ENCODE measurements at places on chromosomes 7 and 10. TPM values are rescaled to one million over a fixed set of nuclear protein-coding genes. Genes with fewer than 3 reads are reported as not detected.
A peak's percentile ranks its signal among the peaks of the same experiment; 100 is the strongest.

DNA sequence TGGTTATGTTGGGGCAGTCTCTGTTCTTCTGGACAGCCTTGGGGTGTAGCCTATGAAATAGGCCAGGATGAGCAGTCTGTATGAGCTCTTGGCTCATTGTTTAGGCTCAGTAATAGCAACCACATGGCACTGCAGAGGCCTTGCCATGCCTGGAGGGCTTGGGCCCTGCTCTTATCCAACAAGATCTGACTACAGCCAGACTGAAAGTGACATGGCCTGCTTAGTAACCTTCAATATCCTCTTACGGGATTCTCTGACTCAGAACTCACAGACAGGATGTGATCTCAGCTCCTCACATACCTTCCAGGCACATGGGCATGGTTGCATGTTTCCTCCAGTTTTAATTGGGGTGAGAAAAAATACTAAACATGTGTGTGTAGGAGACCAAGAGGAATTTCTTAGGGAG lies 289.3 kb downstream of the PTEN start:
- DNase-seq = no peak
- H3K4me1 ChIP-seq = no peaks in the 10 kb centered on the region
- no peaks in the 10 kb centered on the region for H3K27me3 ChIP-seq
- no peaks in the 10 kb centered on the region for H3K36me3 ChIP-seq
- H3K27ac ChIP-seq = no peak overlapping the region

GRCh38 chr7:137073571-137074325 lies 205.3 kb downstream of the CHRM2 start:
- no peaks in the 10 kb centered on the region for H3K4me1 ChIP-seq
- DNase-seq = no peak
- H3K27me3 ChIP-seq = no peaks in the 10 kb centered on the region
- no peaks in the 10 kb centered on the region for H3K36me3 ChIP-seq
- no peak overlapping the region for H3K4me3 ChIP-seq
- no peak overlapping the region for H3K27ac ChIP-seq

- H3K36me3 ChIP-seq = no peaks in the 10 kb centered on the region
- H3K27ac ChIP-seq = no peak overlapping the region
- no peak for DNase-seq
- no peaks in the 10 kb centered on the region for H3K4me1 ChIP-seq
Measured at GRCh38 chr10:83680470-83680891, 458.8 kb upstream of the GHITM start.

DNA sequence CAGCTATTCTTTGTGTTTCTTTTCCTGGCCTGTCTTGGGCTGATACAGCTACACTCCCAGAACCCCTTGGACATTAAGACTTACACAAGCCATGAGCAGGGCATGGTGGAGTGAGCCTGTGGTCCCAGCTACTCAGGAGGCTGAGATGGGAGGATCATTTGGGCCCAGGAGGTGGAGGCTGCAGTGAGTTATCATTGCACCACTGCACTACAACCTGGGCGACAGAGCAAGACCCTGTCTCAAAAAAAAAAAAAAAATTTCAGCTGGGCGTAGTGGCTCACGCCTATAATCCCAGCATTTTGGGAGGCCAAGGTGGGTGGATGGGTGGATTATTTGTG lies 13.6 kb upstream of the FOXK1 start:
- no peaks in the 10 kb centered on the region for H3K36me3 ChIP-seq
- no peaks in the 10 kb centered on the region for H3K4me1 ChIP-seq
- H3K27me3 ChIP-seq = no peaks in the 10 kb centered on the region
- H3K4me3 ChIP-seq = no peak overlapping the region
- H3K27ac ChIP-seq = no peak overlapping the region

- H3K27ac ChIP-seq = no peak overlapping the region
- H3K4me1 ChIP-seq = peaks cover 13% of the 10 kb centered on the region
- no peaks in the 10 kb centered on the region for H3K27me3 ChIP-seq
- no peaks in the 10 kb centered on the region for H3K36me3 ChIP-seq
Measured at GRCh38 chr7:43752411-43752810, 6.1 kb upstream of the BLVRA start.

DNA sequence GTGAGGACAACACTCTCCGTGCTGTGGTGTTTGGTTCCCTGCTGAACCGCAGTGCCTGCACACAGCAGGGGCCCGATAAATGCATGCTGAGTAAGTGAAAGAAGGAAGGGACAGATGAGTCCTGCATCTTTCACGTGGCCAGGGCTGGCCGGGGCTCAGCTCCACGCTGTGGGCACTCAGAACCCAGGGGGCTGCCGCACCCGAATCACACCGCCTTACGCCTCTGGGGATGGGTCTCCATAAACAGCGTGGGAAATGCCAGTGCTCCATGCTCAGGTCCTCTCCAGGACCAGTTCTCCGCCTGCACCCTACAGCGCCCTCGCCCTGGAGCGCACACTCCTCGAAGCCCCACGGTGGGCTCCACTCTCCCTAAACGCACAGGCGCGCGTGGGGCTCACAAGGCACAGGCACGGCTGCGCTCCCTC lies 38.1 kb downstream of the RASGEF1A start:
- DNase-seq = peak; percentile 22
- peaks cover 19% of the 10 kb centered on the region for H3K4me1 ChIP-seq
- no peak overlapping the region for H3K4me3 ChIP-seq
- peaks cover 22% of the 10 kb centered on the region for H3K27me3 ChIP-seq
- H3K36me3 ChIP-seq = no peaks in the 10 kb centered on the region

- H3K4me1 ChIP-seq = no peaks in the 10 kb centered on the region
- no peak for DNase-seq
- no peaks in the 10 kb centered on the region for H3K36me3 ChIP-seq
- H3K27ac ChIP-seq = no peak overlapping the region
Measured at GRCh38 chr7:70539617-70540016, 592.3 kb upstream of the GALNT17 start.

- no peak overlapping the region for H3K4me3 ChIP-seq
- H3K27ac ChIP-seq = peak overlapping the region; percentile 100
- peak; percentile 66 for DNase-seq
- peaks cover 40% of the 10 kb centered on the region for H3K36me3 ChIP-seq
- H3K27me3 ChIP-seq = no peaks in the 10 kb centered on the region
- H3K4me1 ChIP-seq = peaks cover 62% of the 10 kb centered on the region
Measured at GRCh38 chr10:3775696-3776551, 9.1 kb downstream of the KLF6 start.

GRCh38 chr7:143256932-143257331 lies 6.3 kb upstream of the GSTK1 start:
- no peak overlapping the region for H3K4me3 ChIP-seq
- H3K36me3 ChIP-seq = no peaks in the 10 kb centered on the region
- no peaks in the 10 kb centered on the region for H3K27me3 ChIP-seq
- no peaks in the 10 kb centered on the region for H3K4me1 ChIP-seq
- H3K27ac ChIP-seq = no peak overlapping the region
- no peak for DNase-seq

GRCh38 chr7:17530244-17530643 lies 231.8 kb downstream of the AHR start:
- no peaks in the 10 kb centered on the region for H3K27me3 ChIP-seq
- DNase-seq = no peak
- H3K27ac ChIP-seq = no peak overlapping the region
- no peaks in the 10 kb centered on the region for H3K36me3 ChIP-seq

GRCh38 chr10:129809841-129810240 lies 154.2 kb downstream of the EBF3 start:
- H3K27ac ChIP-seq = no peak overlapping the region
- no peaks in the 10 kb centered on the region for H3K27me3 ChIP-seq
- DNase-seq = no peak
- no peaks in the 10 kb centered on the region for H3K4me1 ChIP-seq

DNA sequence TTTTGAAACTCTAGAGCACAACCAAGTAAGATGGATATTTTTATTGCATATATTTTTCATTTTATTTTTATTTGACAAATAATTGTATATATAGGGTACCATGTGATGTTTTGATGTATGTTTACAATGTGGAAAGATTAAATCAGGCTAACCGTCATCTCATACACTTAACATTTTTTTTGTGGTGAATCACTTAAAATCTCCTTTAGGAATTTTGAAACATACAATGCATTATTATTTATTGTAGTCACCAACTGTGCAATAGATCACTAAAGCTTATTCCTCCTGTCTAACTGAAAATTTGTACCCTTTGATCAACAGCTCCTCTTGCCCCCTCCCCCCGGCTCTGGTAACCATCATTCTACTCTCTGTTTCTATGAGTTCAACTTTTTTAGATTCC lies 77.2 kb downstream of the DNAH11 start:
- no peaks in the 10 kb centered on the region for H3K27me3 ChIP-seq
- H3K4me3 ChIP-seq = no peak overlapping the region
- no peak for DNase-seq
- H3K36me3 ChIP-seq = no peaks in the 10 kb centered on the region
- no peaks in the 10 kb centered on the region for H3K4me1 ChIP-seq

DNA sequence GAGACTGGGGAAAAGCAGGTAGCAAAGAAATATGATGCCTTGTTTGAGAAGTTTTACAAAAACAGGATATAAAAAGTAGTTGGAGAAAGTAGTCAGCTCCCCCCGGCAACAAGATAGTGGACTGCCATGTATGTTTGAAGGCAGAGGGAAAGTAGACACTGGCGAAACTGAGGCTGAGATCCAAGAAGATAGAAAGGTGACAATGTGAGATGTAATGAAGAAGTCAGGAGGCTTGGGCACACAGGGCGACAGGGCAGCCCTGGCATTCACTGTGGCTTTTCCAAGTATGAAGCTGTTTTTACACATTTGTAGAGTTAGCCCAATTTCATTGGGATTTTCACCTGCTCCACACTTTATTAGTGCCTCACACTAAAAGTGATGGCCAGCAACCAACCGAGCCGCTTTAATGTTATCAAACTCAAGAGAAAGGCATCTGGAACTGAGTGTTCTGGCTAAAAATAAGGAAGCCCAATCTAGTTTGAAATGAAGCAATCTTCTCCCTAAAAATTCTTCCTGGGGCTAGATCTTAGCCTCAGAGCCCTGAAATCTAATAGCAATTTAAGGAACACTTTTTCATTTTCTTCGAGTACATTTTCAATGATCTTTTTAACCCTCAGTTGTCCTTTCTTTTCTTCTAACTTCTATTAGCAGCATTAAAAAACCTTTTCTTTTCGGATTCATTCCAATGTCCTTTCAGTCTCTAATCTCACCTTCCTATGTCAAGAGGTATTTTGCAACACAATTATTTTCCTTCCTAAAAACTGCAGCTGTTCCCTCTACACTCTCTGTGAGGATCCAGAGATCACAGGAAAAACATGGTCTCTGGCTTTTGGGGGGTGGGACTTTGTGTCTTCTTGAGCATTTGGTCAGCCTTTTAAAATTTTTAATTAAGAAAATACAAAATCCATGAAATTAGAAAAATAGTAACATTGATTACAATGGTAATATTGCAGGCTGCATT lies 108.0 kb downstream of the RNLS start:
- no peaks in the 10 kb centered on the region for H3K36me3 ChIP-seq
- no peaks in the 10 kb centered on the region for H3K27me3 ChIP-seq
- H3K4me3 ChIP-seq = no peak overlapping the region
- H3K27ac ChIP-seq = peak overlapping the region; percentile 57
- DNase-seq = no peak

GRCh38 chr10:116716381-116716780 lies 26.0 kb downstream of the HSPA12A start:
- H3K4me1 ChIP-seq = no peaks in the 10 kb centered on the region
- H3K27me3 ChIP-seq = no peaks in the 10 kb centered on the region
- no peak overlapping the region for H3K4me3 ChIP-seq
- H3K36me3 ChIP-seq = no peaks in the 10 kb centered on the region

DNA sequence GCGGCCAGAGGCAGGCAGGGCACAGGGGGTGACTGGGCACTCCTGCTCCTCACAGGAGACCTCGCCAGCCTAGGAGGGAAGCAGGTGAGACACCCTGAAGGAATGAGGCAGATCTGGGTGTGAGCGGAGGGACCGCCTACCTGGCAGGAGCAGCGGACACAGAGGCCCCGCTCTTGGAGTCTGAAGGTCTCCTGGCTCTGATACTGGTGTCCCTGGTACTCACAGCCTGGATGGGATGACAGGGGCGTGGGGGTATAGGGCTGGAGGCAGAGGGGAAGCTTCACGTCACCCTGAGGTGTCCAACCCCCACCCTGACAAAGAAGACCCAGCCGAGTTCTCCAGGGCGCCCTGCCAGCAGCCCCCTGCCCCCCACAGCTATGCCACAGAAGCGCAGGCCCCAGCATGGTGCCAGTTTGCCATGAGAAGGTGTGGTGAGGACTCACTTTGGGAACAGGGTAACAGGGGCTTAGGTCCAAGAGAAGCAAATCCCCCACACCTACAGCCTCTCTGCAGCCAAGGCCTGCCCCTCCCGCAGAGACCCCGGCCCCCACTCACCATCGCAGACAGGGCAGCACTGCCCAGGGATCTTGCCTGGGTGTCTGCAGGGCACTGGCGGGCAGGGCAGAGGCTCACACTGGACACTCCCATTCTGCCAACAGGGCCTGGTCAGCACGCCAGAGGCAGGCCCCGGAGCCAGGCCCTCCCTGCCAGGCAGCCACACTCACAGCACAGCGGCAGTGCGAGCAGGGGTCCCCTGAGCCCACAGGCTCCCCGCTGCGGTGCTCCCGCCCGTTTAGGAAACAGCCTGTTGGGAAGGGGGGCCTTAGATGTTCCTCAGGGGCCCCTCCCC lies 17.0 kb downstream of the KCP start:
- no peaks in the 10 kb centered on the region for H3K36me3 ChIP-seq
- peaks cover 13% of the 10 kb centered on the region for H3K27me3 ChIP-seq
- no peak overlapping the region for H3K27ac ChIP-seq
- peaks cover 6% of the 10 kb centered on the region for H3K4me1 ChIP-seq

GRCh38 chr7:154968336-154969001 lies 34.5 kb downstream of the PAXIP1 start:
- no peaks in the 10 kb centered on the region for H3K4me1 ChIP-seq
- no peak overlapping the region for H3K27ac ChIP-seq
- H3K27me3 ChIP-seq = no peaks in the 10 kb centered on the region
- peaks cover 7% of the 10 kb centered on the region for H3K36me3 ChIP-seq

The OR6B1 gene
- total RNA-seq = not detected

The RSPH10B2 gene
- 9.4 TPM for total RNA-seq

The ORC5 gene
- 12.8 TPM for total RNA-seq

The IGFBP1 gene
- 0.23 TPM for total RNA-seq

The FZD8 gene
- 11.6 TPM for total RNA-seq

The GFRA1 gene
- 1.4 TPM for total RNA-seq

The C10orf105 gene
- 0.15 TPM for total RNA-seq

The PHYH gene
- 32.7 TPM for total RNA-seq

The CAMK2B gene
- not detected for total RNA-seq

The PCLO gene
- 19.8 TPM for total RNA-seq

The CHST15 gene
- 24.3 TPM for total RNA-seq

The PLAC9 gene
- not detected for total RNA-seq

Measured in upper lobe of left lung (tissue), 6 donors.